ENCODE measurements at places on chromosomes 1 and 21.
A peak's percentile ranks its signal among the peaks of the same experiment; 100 is the strongest.

GRCh38 chr1:193185901-193186731, at the start of gene B3GALT2:
TSS of gene B3GALT2 (minus strand) at chr1:193186613. CDS start at chr1:193181562, 5,051 bp downstream.
- peak; percentile 44 for DNase-seq

DNA sequence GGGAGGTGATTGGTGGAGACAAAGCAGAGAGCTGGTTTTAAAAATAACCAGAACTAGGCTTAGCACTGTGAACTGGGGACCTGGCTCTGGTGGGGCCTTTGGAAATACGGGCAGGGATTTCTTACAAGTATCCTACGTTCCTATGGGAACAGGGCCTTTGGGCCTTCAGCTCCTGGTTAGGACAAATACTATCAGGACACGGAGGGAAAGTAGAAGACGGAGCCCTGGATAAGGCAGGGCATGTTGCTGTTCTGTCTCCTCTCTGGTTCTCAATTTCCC, 5.3 kb upstream of the MYOG start:
- DNase-seq, result no peak

GRCh38 chr1:36303244-36303643, 2.9 kb upstream of the SH3D21 start:
- DNase-seq, result no peak

DNA sequence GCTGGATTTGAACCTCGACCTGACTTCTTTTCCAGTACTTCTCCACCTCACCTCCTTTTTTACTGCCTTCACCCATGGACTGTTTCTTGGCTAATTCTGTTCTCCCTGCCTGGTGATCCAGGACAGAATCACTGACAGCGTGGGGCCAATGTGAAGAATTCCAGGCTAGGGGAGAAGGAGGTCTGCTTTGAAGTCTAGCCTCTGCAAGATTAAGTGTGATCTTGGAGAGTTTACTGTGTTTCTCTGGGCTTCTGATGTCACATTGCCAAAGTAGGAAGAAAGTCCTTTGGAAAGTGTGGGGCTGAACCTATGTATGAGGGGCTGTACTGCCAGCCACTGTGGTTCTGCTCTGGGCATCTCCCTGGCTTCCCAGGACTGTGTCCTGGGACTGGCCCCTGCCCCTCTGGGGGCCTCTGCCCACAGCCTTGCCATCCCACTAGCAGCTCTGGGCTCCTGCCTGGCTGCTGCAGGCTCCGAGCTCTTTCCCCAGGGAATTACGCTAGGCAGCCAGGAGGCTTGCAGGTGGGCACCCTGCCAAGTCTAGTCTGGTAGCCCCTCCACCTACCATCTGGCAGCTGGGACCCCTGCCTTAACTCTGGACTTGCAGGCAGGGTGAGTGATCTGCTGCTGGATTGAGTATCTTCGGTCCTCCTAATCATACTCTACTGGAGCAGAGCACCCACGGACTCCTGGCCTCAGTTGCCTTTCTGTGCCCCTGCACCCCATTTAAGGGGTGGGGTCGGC, 52.2 kb downstream of the YARS1 start:
- DNase-seq, result no peak

GRCh38 chr1:150553392-150554085, 4.3 kb downstream of the ADAMTSL4 start:
- no peak for DNase-seq

DNA sequence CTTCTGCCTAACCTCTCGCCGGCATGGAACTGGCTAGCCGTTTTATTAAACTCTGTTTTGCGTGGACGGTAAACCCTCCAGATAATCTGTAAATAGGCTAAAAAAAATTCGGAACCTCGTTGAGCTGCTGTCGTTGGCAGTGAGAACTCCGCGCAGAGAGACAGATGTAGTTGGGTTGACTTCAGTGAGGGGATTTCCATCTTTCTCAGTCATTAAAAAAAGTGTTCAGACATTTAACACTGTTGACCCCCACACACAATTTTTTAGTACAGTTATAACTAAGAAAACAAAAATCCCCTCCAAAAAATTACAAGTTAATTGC, 464 bp downstream of the PARK7 start:
- peak; percentile 70 for DNase-seq

DNA sequence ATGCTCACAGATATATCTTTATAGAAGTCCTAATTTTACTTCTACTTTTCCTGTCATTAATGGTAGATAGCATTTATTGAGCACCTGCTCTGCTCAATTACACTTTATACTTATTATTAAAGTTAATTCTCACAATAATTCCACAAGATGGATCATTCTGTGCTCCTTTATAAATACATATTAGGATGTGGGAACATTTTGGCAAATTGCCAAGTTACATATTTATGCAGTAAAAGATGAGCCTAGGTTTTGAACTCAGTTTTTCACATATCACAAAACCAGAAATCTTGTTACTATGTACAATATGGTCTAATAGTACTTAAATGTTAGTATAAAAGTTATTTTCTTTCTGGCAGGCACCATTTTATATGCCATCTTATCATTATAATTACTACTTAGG, 895.0 kb upstream of the B3GALT2 start:
- DNase-seq, result no peak

GRCh38 chr1:100019220-100019619, 49.4 kb downstream of the SLC35A3 start:
- DNase-seq, result no peak
